Panc1 (cell line): ENCODE measurements at places on chromosomes 3 and 15.

DNA sequence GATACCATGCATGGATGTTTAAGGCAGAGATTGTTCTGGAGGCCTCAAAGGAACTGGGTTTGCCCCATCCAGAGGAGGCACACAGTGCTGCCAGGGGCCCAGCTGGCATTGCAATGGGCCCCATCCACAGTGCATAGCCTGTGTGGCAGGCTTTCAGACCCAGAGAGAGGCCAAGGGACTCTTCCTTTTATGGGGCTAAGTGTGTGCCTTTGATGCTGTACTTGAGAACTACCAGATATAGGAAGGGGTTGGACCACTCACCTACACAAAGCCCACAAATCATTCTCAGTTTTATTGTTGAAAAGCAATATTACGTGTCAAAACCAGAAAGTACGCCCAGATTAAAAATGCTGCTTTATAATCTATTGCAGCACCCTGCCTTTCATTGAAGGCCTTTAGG lies 134.9 kb downstream of the EPHB1 start:
- DNase-seq, result no peak

DNA sequence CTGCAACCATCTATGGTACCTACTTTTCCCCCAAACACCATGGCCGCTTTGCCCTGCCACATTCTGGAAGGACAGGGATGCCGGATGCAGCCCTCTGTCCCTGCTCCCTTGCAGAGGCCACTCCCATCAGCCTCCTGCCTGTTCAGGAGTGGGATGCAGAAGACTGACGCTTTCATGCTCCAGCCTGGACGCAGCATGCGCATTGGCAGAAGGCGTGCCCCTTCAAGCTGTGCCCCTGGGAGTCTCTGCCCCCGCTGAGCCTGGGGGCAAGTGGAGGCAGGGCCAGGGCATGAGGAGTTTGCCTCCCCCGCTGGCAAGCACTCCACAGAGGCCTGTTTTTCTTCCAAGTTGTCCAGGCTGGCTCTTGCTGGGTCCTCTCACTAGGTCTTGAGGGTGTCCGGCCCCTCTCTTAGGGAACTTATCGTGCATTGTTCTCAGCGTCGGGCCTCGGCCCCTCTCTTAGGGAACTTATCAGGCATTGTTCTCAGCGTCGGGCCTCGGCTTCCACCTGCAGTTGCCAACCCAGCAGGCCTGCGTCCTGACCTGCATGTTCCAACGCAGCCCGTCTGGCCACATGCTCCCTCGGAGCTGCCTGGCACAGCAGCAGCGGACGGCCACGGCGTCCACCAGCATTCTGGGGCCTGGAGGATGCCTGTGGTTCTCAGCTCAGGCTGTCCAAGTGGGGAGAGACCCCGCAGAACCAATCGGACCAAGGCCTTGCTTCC lies 14.6 kb upstream of the SNRPA1 start:
- DNase-seq, result no peak

- no peak for DNase-seq
Observed at GRCh38 chr15:76382987-76383728, 46.6 kb downstream of the ISL2 start.

- DNase-seq, result no peak
Observed at GRCh38 chr15:87874896-87875711, 381.4 kb downstream of the NTRK3 start.

- DNase-seq, result no peak
Observed at GRCh38 chr3:108554913-108555571, 34.2 kb downstream of the CIP2A start.

- DNase-seq, result no peak
Observed at GRCh38 chr15:47917881-47918280, 200.6 kb downstream of the SEMA6D start.

GRCh38 chr3:157087373-157087772 lies 72.6 kb downstream of the CCNL1 start:
- no peak for DNase-seq

DNA sequence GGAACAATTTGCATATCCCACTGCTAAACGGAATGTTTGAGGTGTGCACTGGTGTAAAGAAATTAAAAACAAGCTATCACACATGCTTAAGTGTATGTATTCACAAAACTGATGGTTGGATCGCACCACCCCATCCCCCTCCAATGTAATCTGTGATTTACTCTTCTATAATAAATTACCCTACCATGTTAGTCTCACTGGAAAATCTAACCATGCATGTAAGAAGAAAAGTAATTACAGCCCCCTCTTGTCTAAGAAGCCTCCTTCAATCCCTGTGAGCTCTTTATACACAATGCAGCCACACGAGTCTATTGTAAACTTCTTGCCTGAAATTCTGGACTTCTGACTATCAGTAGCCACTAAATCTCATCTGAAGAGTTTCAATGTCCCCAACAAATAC lies 173.6 kb downstream of the ZBTB20 start:
- no peak for DNase-seq

GRCh38 chr3:144332868-144333267 lies 361.2 kb downstream of the DIPK2A start:
- DNase-seq, result no peak

- DNase-seq, result no peak
Observed at GRCh38 chr3:138042043-138042442, 32.1 kb downstream of the CLDN18 start.

- DNase-seq, result no peak
Observed at GRCh38 chr3:76099956-76100355, 314.6 kb upstream of the ZNF717 start.

- DNase-seq, result no peak
Observed at GRCh38 chr3:23602971-23603370, 202.8 kb upstream of the UBE2E1 start.

- no peak for DNase-seq
Observed at GRCh38 chr15:39365161-39365560, 215.7 kb upstream of the THBS1 start.

GRCh38 chr3:46715507-46716175 lies 2.0 kb downstream of the PRSS50 start:
- no peak for DNase-seq

DNA sequence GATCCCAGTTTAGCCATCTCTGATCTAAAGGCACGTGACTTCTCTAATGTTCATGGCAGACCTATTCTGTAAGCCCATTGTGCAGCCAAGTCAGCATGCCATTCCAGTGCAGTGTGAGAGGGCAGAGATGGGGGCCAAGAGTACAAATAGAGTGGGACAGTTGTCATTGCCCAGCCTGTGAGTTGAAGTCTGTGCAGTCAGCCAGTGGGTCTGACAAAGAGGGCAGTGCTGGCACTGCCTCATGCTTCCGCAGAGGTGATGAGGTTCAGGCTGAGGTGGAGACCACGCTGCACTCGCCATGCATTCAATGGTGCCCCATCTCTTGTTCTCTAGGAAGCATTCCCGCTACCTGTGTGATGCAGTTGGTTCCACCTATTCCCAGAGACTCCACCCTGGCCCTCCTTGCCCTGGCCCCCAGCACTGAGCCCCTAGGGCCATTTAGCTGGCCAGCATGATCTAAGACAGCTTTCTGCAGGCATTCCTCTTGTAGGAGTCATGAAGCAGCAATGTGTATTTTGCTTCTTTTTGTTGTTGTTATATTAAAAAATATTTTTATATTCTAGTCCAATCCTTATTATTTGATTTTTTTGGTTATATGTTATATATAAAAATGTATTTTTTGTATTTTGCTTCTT lies 3.7 kb downstream of the MRAS start:
- DNase-seq, result no peak
